SHP77 (cell line): ENCODE measurements at places on chromosomes 7 and 10.

DNA sequence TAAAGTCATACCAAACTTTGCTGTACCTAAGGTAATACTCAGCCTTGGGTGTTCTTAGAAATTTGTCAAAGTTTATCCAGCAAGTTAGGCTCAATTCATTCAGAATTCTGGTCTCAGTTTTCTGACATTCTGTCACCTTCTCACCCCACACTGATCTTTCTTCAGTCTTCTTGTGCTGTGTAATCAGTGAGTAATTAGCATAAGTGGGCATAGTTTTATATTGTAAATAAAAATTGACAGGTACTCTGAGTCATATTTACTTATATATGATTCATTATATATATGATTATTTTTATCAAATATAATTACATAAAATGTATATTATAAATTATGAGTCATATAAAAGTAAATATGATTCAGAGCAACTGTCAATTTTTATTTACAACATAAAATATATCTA is 170.9 kb upstream of the MAGI2 start:
- no peak for DNase-seq

DNA sequence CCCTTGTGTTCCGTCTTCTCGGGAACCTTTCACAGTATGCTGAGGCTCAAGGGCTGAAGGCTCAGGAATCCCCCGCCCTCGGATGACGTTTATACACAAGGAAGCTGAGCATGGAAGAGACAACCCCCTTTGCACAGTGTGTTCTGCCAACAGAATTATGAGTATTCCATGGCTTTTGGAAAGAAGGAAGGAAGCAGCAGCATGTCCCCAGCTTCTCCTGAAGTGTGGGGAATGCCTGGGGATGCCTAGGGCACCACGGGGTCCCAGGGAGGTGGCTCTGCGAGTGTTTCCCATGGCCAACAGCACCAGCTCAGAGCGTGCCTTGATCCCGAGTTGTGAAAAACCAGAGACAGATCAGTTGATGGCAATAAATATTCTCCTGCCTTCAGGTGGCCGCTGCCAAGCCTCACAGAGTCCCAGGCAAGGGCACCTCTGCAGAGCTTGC is 88.8 kb upstream of the DDC start:
- no peak for DNase-seq

DNA sequence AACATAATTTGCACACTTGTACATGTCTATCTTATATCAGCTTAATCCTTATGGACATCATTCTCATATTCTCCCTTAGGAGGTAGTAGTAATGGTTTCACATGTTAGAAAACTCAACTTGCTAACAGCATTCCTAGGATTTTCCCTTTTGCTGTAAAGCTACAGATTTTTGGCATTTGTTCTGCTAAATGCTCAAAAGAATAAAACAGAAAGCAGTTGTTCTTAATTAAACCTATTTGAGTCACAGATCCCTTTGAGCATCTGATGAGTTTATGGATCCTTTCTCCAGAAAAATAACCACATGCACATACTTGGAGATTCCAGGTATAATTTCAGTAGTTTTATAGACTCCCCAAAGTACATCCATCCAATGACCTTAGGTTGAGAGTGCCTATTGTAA is 122.9 kb upstream of the BET1 start:
- DNase-seq, result no peak

- peak; percentile 90 for DNase-seq
Measured at GRCh38 chr7:55546814-55547213, 25.5 kb downstream of the VOPP1 start.

- DNase-seq, result no peak
Measured at GRCh38 chr10:132885451-132886210, 56.7 kb downstream of the CFAP46 start.

- DNase-seq, result no peak
Measured at GRCh38 chr7:46566097-46566774, 645.2 kb upstream of the IGFBP3 start.

- no peak for DNase-seq
Measured at GRCh38 chr10:4243651-4244050, 458.6 kb upstream of the KLF6 start.

- DNase-seq, result no peak
Measured at GRCh38 chr7:38409531-38409930, 136.1 kb upstream of the TARP start.

GRCh38 chr10:24414597-24414996 is 205.7 kb downstream of the KIAA1217 start:
- DNase-seq, result no peak

DNA sequence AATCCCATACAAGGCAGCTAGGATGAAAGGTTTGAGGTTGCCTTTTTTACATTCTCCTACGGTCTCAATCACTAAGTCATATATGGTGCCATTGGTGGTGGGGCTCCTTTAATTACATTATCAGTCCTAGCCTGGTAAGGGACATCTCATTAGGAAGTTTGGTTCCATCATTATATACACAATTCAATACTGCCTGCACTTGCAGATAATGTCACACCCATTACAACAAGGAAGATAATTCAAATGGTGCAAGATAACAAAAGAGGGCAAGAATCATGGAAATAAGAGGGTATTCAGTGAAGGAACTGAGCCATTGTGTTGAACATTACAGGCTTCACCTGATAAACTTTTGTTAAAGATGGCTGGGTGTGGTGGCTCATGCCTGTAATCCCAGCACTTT is 1.7 kb upstream of the TMEM248 start:
- DNase-seq, result no peak

DNA sequence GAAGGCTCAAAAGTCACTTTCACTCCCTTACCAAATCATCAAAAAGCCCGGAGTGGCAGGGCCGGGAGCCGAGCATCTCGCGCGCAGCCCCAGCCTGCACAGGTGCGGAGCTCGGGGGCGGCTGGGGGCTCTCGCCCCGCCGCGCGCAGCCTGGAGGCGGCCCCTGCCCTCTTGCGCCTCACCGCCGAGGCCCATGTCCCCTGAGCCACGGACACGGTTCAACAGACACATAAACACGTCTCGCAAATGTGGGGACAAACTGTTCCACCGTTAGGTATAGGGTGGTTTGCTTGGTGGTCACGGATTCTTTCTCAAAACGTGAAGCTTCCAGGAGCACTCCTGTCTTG is 700 bp downstream of the GSAP start:
- DNase-seq, result peak; percentile 37

- DNase-seq, result no peak
Measured at GRCh38 chr10:12848439-12849173, 152.9 kb downstream of the CCDC3 start.

DNA sequence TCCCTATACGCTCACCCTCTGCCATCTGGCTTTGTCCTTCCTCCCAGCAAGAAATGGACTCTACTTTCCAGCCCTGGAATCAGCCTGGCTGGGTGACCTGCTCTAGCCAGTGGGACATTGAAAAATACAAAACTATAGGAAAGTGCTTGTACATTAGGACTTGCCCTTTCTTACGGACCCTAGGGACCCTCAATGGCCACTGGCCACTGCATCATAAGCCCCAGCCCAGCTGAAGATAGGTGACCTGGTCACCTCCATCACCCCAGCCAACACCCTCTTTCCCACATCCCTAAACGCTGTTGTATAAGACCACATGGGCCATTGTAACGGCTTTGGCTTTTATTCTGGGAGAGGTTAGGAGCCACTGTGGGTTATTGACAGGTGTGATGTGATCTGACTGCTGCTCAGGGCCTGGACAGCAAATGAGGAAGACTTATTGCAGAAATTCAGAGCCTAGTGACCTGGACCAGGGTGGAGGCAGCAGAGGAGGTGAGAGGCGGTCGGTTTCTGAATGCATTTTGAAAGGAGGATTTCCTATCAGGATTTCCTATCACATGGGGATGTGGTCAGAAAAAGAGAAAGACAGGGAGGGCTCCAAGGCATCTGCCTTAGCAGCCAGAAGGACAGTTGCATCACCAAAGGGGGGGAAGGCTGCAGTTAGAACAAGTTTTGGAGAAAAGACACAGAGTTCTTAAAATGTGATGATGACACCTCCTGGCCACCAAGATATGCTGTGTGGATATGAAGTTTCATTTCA is 2.2 kb upstream of the LMBR1 start:
- DNase-seq, result no peak

GRCh38 chr7:18666107-18666728 is 170.7 kb downstream of the HDAC9 start:
- DNase-seq, result peak; percentile 86

DNA sequence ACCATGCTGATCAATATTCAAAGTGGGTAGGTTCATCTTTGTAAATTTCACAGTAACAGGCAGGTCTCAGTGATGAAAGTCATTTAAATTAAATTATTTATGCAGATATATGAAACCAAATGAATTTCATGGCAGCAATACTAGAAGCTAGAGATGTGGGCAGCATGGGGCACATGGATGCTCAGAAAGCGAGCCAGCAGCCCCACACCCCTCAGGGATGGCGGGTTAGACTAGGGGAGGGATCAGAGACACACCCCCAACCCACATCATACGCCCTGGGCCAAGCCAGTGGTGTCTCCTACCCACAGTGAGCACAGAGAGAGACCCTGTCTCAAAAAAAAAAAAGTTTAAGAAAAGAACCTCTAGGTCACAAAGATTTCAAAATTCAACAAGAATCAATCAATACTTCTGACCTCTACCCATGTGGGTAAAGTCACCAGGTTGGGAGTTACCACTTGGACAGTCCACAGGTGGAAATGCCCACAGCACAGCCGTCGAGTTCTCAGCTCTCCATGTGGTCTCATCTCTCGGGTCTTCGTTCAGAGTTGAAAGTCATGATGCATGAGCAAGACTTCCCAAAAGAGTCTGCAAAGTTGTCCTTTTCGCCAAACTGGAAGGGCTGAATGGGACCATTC is 79.3 kb upstream of the PPP2R2D start:
- no peak for DNase-seq

DNA sequence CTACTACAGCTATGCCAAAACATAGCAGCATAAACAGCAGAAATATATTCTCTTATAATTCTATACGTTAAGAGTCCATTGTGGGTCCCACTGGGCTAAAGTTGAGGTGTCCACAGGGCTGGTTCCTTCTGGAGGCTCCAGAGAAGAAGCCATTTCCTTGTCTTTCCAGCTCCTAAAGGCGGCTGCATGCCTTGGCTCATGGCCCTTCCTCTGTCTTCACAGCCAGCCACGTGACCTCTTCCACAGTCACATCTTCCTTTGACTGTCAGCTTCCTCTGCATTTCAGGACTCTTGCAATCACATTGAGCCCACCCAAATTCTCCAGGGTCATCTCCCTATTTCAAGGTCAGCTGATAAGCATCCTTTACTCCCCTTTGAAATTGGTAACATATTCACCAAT is 17.2 kb downstream of the NACAD start:
- no peak for DNase-seq

DNA sequence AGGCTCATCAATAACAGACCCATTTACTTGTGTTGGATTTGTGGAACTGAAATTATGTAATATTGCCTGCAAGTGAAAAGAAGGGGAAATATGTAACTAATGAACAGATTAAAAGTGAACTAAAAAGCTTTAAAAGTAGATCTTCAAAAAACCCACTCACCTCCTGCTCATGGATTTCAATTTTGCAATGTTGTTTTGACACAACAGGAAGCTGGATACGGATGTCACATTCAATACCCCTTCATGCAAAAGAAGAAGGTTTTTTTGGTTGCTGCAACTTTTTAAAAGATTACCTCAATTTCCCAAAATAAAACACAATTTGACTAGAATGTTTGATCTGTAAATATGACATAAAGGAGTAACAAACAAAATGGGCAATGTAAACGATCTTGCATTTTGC is 3.3 kb downstream of the MKI67 start:
- DNase-seq, result no peak

DNA sequence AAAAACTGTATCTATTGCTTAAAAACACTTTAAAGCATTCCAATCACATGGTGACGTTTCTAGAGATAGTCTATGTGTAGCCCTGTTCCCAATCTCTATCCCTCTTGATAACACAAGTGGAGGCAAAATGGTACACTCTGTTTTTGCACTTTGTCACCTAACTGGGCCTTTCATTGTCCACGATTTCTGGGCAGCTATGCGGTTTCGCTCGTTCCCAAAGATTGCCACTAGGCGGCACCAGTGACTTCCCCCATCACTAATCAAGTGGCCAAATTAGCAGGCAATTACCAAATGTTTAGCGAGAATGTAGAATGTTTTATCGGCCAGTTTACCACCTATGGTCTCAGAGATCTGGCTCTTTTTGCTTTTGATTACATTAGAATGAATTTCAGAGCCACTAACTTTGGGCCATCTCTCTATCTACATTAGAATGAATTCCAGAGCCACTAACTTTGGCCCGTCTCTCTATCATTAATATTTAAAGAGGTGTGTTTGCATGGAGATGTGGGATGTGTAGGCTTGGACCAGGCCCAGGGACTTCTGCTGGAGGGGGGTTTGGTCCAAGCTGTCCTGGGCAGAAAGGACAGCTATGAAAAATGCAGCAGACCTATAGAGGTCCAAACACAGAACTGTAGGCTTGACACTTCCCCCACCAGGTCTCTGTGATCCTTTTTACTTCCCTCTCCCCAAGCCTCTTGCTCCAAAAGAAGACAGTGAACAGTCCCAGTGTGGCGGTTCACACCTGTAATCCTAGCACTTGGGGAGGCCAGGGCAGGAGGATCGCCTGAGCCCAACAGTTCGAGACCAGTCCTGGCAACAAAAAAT is 90.1 kb downstream of the EPC1 start:
- DNase-seq, result peak; percentile 3

GRCh38 chr10:111015181-111015580 is 61.6 kb upstream of the ADRA2A start:
- DNase-seq, result no peak

GRCh38 chr10:9254353-9254752 is 1199.9 kb downstream of the GATA3 start:
- DNase-seq, result no peak

- DNase-seq, result no peak
Measured at GRCh38 chr10:133357285-133358161, at the start of gene FUOM. FUOM (minus strand) TSS chr10:133358019; CDS start chr10:133358007, 12 bp downstream.

- no peak for DNase-seq
Measured at GRCh38 chr7:47737601-47738000, 155.7 kb upstream of the TNS3 start.

DNA sequence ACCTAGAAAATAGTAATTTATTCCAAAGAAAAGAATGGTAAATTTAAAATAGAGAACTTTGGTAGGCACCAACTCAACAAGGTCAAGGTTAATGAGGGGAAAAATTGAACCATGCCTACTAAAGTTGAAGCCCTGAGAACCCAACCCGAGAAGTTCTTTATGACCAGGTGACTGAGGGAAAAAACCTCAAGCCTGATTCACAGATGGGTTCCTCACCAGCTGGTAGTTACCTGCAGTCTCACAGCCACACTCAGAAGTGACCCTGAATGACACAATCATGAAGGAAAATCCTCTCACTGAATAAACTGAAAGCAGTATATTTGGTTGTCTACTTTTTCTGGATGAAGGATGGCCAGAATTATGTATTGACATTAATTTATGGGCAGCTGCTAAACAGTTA is 7.0 kb downstream of the C10orf67 start:
- DNase-seq, result no peak

- DNase-seq, result no peak
Measured at GRCh38 chr7:23216021-23216420, 30.6 kb upstream of the GPNMB start.

DNA sequence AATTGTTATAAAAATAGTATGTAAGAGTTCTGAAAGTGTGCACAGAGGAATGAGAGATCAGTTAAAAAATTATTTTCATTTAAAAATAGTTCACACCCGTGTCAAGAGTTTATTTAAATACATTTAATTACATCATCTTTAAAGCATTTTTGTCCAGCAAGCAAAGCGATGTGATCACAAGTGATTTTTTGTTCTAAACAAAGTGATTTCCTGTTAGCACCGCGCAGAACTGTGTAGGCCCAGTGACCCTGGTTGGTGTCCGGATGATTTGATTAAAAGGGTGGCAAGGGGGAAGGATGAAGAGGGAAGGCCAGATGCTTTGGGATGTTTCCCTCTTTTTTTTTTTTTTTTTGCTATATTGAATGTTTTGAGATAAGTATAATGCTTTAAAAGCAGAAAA is 227.8 kb upstream of the PITRM1 start:
- no peak for DNase-seq
